Osteocyte (in vitro differentiated cells): ENCODE measurements at places on chromosomes 4 and X. TPM values are rescaled to one million over a fixed set of nuclear protein-coding genes. Genes with fewer than 3 reads are reported as not detected.

DNA sequence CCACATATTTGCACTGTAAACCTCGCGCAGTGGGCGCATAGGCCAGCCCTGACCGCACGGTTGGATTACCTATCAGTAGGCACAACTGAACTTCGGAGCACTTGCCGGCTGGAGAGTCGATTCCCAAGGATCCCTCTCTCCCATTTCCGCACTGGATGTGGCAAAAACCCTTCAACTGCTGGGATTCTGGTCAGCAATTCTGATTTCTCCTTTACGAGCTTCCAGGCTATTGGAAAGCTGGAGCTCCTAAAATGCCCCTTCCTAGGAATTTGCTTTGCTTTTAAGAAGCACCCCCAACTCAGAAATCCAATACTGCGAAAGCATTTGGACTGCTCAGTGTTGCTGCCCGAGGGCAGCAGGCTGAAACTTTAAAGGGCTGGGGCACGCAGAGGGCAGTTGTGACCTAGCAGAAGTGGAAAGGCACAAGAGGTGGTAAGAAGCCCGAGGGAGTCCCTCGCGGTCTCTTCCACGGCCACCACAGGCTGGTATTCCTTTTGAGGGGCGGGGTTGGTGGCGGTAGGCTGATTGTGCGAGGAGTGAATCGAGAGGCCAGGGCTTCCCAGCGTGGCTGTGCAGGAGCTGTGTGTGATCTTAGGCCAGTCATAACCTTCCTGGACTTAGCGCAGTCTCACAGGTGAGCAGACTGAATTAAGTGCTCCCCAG, 1.6 kb downstream of the ZAR1 start:
- no peak overlapping the region for H3K27ac ChIP-seq
- H3K4me1 ChIP-seq, result no peaks in the 10 kb centered on the region
- H3K4me3 ChIP-seq, result no peak overlapping the region
- H3K36me3 ChIP-seq, result peaks cover 6% of the 10 kb centered on the region
- H3K27me3 ChIP-seq, result peaks cover 49% of the 10 kb centered on the region

Gene PCYT1B
- 1.0 and 1.1 TPM in 2 replicates for total RNA-seq

- H3K4me1 ChIP-seq, result peaks cover 19% of the 10 kb centered on the region
- H3K27ac ChIP-seq, result peak overlapping the region; percentile 61
- no peak for DNase-seq
Observed at GRCh38 chrX:133598601-133599335, 183.5 kb upstream of the GPC4 start.

- H3K4me1 ChIP-seq, result peaks cover 26% of the 10 kb centered on the region
- DNase-seq, result no peak
- H3K4me3 ChIP-seq, result no peak overlapping the region
- H3K36me3 ChIP-seq, result peaks cover 26% of the 10 kb centered on the region
- no peak overlapping the region for H3K27ac ChIP-seq
Observed at GRCh38 chr4:145888393-145888792, 50.2 kb downstream of the ZNF827 start.

Gene RAP2C
- 44.3 and 52.2 TPM in 2 replicates for total RNA-seq

- H3K36me3 ChIP-seq, result peaks cover 15% of the 10 kb centered on the region
- peak overlapping the region; percentile 28 for H3K27ac ChIP-seq
- no peak for DNase-seq
- H3K4me1 ChIP-seq, result peaks cover 35% of the 10 kb centered on the region
- H3K4me3 ChIP-seq, result no peak overlapping the region
Observed at GRCh38 chr4:88659055-88659889, 38.4 kb downstream of the NAP1L5 start.
